SJSA1 (cell line): ENCODE measurements at places on chromosomes 11 and 22. TPM values are rescaled to one million over a fixed set of nuclear protein-coding genes. Genes with fewer than 3 reads are reported as not detected.

Gene TMA7B
- total RNA-seq, result not detected in 2 replicates

Gene ARHGAP20
- total RNA-seq, result 1.1 and 2.2 TPM in 2 replicates

Gene UBQLN3
- total RNA-seq, result not detected in 2 replicates

Gene SCN4B
- not detected in 2 replicates for total RNA-seq

Gene OR51B4
- not detected in 2 replicates for total RNA-seq

Gene NLRP10
- total RNA-seq, result not detected in 2 replicates

DNA sequence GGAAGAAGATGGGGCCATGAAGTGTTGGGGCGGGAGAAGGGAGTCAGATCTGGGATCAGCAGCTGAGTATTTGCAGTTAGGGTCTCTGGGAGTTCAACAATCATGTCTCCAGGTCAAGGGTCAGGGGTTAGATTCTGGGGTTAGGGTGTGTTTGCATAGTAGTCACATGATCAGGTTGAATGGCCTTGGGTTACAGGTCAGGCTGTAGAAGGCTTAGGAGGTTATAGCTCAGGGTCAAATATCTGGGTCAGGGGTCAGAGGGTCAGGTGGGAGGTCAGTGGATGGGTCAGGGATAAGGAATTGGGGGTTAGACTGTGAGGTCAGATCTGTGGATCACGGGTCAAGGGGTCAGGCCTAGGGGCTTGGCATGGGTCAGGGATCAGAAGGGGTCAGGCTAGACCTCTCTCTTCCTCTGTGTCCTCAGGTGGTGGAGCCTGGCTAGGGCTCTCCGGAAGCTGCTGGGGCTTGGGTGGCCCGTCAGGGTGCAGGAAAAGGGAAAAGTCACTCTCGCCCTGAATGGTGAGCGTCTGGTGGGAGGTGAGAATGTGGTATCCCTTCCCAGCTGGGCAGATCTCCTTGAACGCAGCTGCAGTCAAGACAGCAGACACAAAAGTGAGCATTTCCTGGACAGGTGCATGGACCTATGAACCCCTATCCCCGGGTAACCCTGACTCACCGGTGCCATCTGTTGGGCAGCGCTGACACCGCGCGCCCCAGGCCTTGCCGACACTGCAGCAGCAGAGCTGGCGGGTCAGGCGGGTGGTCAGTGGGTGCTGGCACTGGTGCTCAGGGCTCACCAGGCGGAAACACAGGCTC lies 6.4 kb downstream of the LTBP3 start:
- DNase-seq, result no peak

GRCh38 chr11:27444801-27445215 lies 27.8 kb downstream of the LGR4 start:
- no peak for DNase-seq
